ENCODE measurements at places on chromosomes 6 and 20.

- DNase-seq: peak; percentile 32
These were observed 178.4 kb downstream of the MRPL14 start for GRCh38 chr6:43948527-43949485.

GRCh38 chr6:150934380-150934779 is 68.9 kb downstream of the MTHFD1L start:
- DNase-seq: peak; percentile 37

DNA sequence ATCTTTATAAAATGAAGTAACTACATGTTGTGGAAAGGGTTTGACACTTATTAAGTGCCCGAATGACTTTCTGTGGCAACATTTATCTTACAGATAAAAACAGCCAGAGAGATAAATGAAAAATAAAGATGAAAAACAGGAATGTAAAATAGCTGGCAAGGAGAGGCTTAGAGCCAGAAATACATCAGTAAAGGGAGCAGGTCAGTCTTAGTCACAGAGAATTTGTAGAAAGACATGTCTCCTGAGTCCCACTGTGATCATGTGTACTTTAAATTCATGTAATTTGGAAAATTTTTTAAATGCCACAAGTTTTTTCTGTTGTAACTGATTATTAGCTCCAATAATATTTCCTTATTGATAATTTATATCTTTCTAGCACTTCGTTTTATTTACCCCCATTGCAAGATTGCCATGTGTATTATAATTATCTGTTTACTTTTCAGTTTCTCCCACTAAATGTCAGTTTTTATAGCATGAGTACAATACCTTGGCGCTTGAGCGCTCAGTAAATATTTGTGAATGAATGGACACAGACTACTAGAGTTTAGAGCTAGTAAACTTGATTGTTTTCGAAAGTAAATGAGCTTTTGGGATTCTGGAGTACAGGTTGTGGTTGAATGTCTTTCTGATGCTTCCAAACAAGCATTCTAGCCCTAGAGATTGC is 15.2 kb downstream of the TAB2 start:
- no peak for DNase-seq

DNA sequence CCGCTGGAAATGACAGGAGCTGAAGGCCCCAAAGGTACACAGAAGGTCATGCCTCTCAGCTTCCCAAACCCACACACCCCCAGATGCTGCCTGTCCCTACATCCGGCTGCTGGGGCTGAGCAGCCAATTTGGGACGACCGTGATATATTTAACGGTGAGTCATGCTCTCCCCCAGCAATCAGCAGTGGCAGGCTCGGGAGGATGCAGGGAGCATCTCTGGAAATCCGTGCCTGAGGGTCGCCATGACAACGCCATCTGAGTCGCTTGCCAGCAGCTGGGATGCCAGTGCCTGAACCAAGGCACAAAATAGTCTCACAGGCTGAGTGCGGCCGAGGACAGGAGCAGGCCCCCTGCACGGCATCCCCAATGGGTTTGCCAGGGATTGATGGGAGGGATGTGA is 57.9 kb downstream of the KCNB1 start:
- DNase-seq: peak; percentile 8

- DNase-seq: no peak
These were observed 14.7 kb downstream of the SNRPB start for GRCh38 chr20:2455771-2456497.

- no peak for DNase-seq
These were observed 15.0 kb upstream of the NKX2-2 start for GRCh38 chr20:21528870-21529269.

- no peak for DNase-seq
These were observed 29.3 kb upstream of the XRN2 start for GRCh38 chr20:21273755-21274386.

GRCh38 chr20:25408170-25408547 is 686 bp downstream of the GINS1 start:
- no peak for DNase-seq

GRCh38 chr6:37373822-37374471 is 20.2 kb downstream of the RNF8 start:
- DNase-seq: peak; percentile 36

DNA sequence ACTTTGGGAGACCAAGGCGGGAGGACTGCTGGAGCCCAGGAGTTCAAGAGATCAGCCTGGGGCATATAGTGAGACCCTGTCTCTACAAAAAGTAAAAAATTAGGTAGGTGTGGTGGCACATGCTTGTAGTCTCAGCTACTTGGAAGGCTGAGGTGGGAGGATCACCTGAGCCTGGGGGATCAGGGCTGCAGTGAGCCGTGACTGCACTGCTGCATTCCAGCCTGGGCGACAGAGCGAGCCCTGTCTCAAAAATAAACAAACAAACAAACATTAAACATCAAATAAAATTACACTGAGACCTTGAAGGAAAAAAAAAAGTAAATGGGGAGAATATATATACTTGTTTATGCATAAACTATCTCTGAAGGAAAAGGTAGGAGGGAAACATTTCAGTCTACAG is 387.8 kb downstream of the ZFAND3 start:
- DNase-seq: no peak

DNA sequence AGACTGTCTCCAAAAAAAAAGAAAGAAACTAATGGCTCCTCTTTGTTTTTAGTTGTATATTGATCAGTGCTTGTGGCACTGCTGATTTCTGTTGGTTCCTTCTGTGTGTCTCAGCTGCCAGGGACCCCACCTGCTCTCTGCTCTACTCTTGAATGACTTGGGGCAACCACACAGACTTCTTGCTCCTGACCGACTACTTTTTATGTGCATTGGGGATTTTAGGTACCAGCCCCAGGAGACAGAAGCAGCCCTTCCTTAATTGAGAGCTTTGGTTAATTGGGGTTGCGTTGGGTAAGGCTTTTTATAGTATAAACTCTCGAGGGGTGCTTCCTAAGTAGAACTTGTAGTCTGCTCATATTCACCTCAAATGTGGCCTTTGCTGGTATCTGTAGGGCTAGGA is 6.9 kb downstream of the STK35 start:
- DNase-seq: no peak

GRCh38 chr6:63732336-63732735 is 96.7 kb downstream of the PHF3 start:
- peak; percentile 27 for DNase-seq

- no peak for DNase-seq
These were observed 170.2 kb upstream of the PLN start for GRCh38 chr6:118377711-118378414.

- DNase-seq: no peak
These were observed 135.8 kb upstream of the HMGCLL1 start for GRCh38 chr6:55714831-55715230.

- no peak for DNase-seq
These were observed 16.6 kb upstream of the CD83 start for GRCh38 chr6:14100966-14101365.

- DNase-seq: peak; percentile 63
These were observed 75.1 kb upstream of the SCGN start for GRCh38 chr6:25576919-25577318.

DNA sequence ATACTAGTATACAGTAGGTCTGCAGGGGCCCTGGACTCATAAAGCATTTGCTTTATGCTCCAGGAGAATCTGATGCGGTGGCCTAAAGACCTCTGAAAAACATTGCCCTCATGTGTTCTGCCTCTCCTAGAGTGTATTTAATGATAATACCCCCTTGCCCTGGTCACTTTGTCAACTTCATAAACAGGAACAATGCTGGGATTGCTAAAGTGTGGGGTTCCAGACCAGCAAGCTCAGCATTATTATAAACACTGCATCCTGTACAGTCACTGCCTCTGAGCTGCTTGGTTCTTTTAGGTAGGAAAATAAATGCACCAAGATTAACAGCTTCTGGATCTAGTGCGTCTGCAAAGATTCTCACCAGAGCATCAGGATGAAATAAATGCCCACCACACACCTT is 12.2 kb downstream of the TREM1 start:
- DNase-seq: no peak

DNA sequence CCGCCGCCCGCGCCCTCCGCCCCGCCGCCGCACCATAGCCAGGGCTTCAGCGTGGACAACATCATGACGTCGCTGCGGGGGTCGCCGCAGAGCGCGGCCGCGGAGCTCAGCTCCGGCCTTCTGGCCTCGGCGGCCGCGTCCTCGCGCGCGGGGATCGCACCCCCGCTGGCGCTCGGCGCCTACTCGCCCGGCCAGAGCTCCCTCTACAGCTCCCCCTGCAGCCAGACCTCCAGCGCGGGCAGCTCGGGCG is 1.5 kb downstream of the FOXC1 start:
- DNase-seq: no peak

DNA sequence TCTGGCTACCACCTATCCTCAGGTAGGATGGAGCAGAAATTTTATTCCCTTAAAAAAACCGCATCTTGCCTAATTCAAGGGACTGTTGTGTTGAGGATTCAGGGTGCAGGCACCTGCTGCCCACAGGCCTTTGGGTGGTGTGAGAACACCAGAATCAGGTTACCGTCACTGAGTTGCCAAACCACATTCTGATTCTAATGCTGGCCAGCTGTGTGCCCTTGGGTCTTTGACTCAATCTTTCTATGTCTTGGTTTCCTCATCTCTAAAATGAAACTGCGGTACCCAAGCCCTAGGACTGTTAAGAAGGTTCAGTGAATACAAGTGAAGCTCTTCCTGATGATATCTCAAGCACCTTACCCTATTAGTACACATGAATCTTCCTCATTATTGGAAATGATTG is 827.3 kb downstream of the DHX35 start:
- no peak for DNase-seq

DNA sequence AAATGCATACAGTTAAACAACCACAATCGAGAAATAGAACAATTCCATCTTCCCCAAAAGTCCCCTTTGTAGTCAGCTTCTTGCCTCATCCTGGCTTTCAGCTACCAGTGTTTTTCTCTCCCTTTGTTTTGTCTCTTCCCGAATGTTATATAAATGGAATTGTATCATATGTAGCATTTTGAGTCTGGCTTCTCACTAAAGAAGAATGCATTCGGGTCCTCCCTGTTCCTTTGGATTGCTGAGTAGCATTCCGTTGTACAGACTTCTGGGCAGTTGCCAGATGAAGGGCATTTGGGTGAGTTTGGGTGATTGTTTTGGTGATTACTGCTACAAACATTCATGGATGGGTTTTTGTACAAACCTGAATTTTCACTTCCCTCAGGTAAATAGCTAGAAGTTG is 27.8 kb downstream of the PRPH2 start:
- DNase-seq: peak; percentile 52

- no peak for DNase-seq
These were observed 34.5 kb upstream of the TSHZ2 start for GRCh38 chr20:52937591-52938100.

GRCh38 chr6:12280458-12280857 is 9.7 kb upstream of the EDN1 start:
- peak; percentile 72 for DNase-seq

DNA sequence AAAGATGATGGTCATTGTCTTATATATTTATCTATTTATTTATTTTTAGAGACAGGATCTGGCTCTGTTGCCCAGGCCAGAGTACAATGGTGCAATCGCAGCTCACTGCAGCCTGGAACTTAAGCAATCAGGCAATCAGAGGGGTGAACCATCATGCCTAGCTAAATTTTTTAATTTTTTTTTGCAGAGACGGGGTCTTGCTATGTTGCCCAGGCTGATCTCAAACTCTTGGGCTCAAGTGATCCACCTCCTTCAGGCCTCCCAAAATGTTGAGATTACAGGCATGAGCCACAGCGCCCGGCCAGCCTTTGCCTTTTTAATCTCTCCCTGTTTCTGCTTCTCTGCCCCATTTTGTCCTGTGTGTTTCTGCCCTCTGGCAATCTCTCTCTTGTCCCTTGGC is 102.2 kb downstream of the NCR2 start:
- no peak for DNase-seq

DNA sequence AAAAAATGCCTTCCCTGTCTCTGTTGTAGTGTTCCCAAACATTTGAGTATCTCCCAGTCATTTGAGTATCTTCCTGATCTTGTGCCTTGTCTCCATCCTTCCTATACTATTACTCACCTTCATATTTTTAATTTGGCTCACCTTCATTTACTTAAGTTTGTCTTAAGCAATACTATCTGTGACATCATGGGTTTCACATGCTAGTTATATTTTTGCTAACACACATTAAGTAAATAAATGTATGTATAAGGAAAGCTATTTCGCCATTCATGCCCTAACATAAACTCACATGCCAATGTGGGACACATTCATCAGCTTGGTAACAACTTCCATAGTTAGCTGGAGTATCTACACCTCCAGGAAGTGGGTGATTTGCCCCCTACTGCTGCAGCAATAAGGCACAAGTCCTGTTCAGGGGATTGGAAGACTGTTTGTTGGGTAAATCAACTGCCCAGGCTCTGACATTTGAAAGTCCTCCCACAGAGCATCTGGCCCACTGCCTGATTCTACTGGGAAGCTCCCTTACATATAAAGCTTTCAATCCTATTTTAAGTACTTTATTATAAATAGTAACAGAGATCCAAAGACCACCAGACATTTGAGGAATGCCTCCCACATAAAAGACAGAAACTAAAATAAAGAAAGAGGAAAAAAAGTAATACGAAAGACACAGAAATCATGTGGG is 132.3 kb downstream of the ISM1 start:
- peak; percentile 20 for DNase-seq

DNA sequence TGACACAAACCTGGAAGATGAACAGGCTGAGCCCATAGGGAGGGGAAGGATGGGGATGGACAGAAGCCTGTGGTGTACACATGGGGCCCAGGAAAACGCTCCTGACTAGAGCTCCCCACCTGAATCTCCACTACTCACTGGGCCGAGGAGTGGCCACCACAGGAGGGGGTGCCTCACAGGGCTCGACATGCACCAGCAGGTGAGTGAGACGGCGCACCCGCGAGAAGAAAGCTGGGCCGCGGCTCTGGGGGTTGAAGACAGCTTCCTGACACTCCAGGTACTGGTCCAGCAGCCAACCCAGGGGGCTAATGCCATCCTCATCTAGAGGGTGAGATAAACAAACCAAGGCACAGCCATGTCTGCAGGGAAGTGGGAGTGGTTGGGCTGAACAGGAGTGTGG is 10.3 kb downstream of the CUL7 start:
- DNase-seq: no peak

GRCh38 chr6:2741756-2742155 is 9.0 kb downstream of the MYLK4 start:
- no peak for DNase-seq

DNA sequence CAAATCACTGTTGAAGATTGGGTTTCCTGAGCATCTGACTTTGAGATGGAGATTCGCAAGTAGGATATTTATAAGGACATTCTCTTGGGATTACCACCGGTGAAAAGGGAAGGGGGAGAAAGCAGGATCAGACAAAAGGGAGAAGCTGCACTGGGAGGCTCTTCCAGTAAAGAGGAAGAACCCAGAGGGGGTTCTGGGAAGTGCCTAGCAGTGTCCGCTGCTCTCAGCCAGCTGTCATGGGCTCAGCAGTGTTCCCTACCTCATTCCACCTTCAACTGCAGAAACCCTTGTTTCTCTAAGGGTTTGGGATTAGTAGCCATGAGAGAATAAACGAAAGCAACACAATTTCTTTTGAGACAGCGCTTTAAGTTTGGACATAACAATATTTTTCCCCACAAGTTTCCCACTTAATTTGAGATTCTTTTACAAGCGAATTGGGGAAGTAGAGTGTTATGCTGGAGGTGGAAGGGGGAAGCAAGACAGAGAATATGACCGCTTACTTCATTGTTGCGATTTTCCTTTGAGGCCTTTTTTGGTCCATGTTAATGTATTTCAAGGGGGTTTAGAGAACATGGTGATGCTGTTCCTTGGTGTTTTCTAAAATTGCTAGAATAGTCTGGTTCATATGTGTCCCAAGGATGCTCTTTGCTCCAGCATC is 154.5 kb upstream of the SCGN start:
- DNase-seq: no peak

Data from fibroblast of lung (primary cell).